Fibroblast of skin of scalp (primary cell): ENCODE measurements at places on chromosomes 11 and 22.

DNA sequence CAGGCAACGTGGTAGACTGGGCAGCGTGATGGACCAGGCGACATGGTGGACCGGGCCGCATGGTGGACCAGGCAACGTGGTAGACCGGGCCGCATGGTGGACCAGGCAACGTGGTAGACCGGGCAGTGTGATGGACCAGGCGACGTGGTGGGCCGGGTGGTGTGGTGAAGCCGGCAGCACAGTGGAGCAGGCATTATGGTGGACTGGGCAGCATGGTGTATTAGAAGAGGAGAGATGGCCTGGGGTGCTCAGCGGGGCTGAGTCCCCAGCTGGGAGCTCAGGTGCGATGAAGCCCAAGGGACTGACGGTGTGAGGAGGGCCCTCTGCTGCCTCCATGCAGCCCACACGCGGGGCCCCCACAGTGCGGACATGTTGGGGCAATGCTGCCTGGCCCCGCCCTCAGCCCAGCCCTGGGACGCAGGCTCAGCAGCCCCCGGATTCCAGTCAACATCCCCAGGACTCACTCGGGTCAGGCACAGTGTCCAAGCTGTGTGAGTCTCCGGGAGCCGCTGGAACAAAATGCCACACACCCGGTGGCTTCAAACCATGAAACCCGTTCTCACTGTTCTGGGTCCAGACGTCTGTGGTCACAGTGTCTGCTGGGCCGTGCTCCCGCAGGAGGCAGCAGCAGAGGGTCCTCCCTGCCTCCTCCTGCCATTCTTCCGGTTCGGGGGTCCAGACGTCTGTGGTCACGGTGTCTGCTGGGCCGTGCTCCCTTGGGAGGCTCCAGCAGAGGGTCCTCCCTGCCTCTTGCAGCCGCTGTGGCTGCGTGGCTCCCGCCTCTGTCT lies 1084.9 kb downstream of the BRD1 start:
- DNase-seq: no peak

- no peak for DNase-seq
Measured at GRCh38 chr11:101757741-101758140, 157.1 kb upstream of the CEP126 start.

DNA sequence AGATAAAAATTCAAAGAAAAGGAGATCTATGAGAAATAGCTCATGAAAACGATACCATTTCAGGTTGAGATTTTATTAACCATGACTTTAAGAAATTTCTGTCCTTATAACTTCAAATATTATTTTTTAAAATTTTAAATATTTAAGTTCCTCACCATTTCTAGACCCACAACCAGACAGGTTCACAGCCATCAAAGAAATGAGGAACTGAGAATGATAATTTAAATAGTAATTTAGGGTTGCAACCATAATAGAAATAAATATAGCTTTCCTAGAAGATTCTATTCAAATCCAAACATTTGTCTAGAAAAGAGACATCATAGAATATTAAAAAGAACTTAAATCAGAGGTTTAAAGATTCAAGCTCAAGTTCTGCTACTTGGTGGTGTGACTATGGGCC lies 5.9 kb upstream of the VWA5A start:
- DNase-seq: no peak

DNA sequence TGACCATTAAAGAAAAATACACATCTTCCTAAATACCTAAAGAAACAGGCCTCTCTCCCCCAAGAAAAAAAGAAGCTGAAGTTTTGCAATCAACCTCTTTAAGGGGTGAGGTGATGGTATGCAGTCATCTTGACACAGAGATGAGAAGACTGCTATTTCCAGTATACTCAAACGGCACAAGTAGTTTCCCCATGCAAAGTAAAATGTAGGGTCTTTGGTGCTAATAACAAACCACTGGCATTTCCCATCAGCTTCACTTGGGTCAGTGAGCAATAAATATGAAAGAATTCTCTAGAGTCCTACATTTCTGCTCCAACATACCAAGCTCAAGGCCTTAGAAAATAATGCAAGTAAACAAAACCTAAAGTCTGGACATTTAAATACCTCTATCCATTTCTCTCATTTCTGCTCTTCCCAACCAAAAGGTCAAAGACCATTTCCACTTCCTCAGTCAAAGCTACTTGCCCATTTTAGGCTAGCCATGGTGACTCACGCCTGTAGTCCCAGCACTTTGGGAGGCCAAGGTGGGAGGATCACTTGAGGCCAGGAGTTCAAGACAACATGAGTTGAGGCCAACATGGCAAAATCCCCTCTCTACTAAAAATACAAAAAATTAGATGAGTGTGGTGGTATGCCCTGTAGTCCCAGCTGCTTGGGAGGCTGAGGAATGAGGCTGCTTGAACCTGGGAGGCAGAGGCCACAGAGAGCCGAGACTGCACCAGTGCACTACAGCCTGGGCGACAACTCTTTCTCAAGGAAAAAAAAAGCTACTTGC lies 39.5 kb upstream of the CHRNA10 start:
- DNase-seq: peak; percentile 11

GRCh38 chr22:40036591-40037225 lies 42.0 kb downstream of the FAM83F start:
- DNase-seq: peak; percentile 72

DNA sequence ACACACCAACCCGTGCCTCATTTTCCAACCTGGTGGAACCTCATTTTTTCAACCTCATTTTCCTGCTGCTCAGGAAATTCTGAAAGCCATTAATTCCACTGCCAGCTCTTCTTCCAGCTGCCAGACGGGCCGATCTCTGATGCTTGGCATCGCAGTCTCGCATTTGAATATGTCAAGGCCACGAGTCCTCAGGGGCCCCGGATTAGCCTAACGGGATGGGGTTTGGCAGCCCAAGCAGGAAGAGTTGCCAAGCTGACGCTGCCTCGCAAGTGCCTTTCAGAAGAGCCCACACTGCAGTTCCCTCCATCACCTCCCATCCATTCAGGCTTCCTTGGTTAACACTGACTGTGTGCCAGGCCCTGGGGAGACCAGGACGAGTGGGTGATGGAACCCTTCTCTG lies 8.7 kb downstream of the RASD2 start:
- DNase-seq: no peak

DNA sequence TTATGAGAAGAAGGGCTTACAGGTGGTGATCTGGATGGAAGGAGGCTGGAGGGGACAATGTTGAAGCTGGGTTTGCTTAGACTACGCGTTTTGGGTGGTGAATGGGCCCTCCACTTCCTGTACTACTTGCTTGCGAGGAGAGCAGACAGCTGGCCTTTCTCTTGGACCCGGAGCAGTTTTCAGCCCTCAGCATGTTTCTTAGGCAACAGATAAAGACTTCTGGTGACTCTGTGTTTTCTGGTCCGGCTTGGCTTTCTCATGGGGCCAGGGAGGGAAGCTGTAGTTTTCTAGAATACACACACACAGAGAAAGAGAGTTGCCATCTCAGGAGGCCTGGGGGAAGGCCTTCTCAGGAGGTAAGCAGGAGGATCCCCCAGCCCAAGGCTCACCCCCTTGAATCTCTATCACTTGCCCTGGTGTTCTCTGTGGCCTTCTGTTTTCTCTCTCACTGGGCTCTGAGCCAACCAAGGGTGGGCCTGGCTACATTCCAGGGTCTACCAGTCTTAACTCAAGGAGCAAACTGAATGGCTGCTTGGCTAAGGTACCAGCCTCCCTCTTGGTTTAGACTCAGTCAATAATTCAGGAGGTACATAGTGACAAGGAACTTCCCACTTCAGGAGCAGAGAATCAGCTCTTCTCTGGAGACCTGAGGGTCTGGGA lies 2.4 kb downstream of the CCS start:
- DNase-seq: no peak

DNA sequence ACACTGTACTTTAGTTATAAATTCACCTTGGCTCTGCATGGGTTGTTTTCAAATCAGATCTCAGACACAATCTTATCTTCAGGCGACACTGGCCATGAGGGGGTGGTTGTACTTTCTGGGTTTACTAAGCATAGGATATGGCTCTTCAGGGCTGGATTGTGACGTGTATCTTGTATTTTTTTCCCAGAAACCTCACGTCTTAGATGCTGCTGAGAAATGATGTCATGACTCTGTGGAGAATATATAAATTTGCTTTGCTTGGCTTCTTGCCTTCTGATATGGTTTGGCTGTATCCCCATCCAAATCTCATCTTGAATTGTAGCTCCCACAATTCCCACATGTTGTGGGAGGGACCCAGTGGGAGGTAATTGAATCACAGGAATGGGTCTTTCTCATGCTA lies 82.8 kb upstream of the VSTM5 start:
- peak; percentile 20 for DNase-seq

DNA sequence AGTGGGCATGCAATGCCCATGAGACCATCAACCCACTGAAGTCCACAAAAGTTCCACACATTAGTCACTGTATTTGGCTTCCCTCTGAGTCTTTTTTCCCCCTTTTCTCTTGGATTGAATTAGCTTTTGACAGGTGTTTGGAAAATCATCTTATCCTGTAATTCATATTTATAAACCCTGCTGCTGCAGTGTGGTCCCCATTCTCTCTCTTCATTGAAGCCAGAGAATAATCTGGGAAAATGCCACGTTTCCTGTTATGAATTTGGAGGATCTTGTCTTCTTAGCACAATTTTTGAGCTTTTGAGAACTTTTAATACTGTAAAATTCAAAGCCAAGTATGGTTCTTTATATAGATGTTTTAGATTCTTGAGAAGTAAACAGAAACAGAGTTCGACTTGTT lies 84.8 kb downstream of the UVRAG start:
- no peak for DNase-seq

GRCh38 chr22:40007853-40008710 lies 13.3 kb downstream of the FAM83F start:
- DNase-seq: no peak

- DNase-seq: peak; percentile 43
Measured at GRCh38 chr11:125343718-125344131, 152.3 kb downstream of the FEZ1 start.
